ENCODE measurements at places on chromosomes 7 and 10. TPM values are rescaled to one million over a fixed set of nuclear protein-coding genes. Genes with fewer than 3 reads are reported as not detected.
A peak's percentile ranks its signal among the peaks of the same experiment; 100 is the strongest.

DNA sequence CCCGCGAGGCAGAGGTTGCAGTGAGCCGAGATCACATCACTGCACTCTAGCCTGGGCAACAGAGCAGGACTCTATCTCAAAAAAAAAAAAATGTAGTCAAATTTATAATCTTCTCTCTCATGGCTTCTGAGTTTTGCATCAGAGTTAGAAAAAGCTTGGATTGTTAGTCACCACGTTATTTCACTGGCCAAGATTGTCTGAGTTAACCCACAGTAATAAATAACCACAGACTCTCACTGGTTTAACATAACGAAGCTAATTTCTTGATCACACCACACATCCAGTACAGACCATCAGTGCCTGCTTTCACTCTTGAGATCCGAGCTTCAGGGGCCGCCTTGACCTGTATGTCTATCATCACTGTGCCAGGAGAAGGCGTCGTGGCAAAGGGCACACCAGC, 116.8 kb upstream of the JCAD start:
- DNase-seq: no peak

Gene NOS3
- 102 TPM for total RNA-seq

Gene MYOZ1
- total RNA-seq: 4.0 TPM

Gene SMO
- 17.4 TPM for total RNA-seq

- no peak for DNase-seq
These were observed 18.8 kb downstream of the FOXI2 start for GRCh38 chr10:127755753-127756152.

GRCh38 chr7:130950054-130950453, 216.0 kb upstream of the KLF14 start:
- no peak for DNase-seq

GRCh38 chr10:12194752-12195271, 879 bp downstream of the NUDT5 start:
- peak; percentile 17 for DNase-seq

Gene GIMAP6
- 47.7 TPM for total RNA-seq
